ENCODE measurements at places on chromosomes 7 and 10. TPM values are rescaled to one million over a fixed set of nuclear protein-coding genes. Genes with fewer than 3 reads are reported as not detected.

TRIM4 gene
- 68.1 TPM for total RNA-seq

CALN1 gene
- not detected for total RNA-seq

GRCh38 chr10:119737823-119738222, 12.0 kb downstream of the INPP5F start:
- no peaks in the 10 kb centered on the region for H3K36me3 ChIP-seq
- no peak for DNase-seq
- H3K4me3 ChIP-seq, result no peak overlapping the region
- no peaks in the 10 kb centered on the region for H3K27me3 ChIP-seq

DNA sequence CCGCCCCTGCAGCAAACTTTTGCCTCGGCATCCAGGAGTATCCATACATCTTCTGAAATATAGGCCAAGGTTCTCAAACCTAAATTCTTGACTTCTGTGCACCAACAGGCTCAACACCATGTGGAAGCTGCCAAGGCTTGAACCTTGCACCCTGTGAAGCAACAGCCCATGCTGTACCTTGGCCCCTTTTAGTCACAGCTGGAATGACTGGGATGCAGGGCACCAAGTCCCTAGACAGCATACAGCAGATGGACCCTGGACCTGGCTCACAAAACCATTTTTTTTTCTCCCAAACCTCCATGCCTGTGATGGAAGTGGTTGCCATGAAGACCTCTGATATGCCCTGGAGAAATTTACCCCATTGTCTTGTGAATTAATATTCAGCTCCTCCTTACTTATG, 233.8 kb upstream of the KCND2 start:
- no peak overlapping the region for H3K4me3 ChIP-seq
- no peak overlapping the region for H3K27ac ChIP-seq
- H3K27me3 ChIP-seq, result no peaks in the 10 kb centered on the region

- no peaks in the 10 kb centered on the region for H3K27me3 ChIP-seq
- H3K4me1 ChIP-seq, result no peaks in the 10 kb centered on the region
- DNase-seq, result no peak
- H3K36me3 ChIP-seq, result no peaks in the 10 kb centered on the region
These were observed 90.2 kb upstream of the RAB18 start for GRCh38 chr10:27413831-27414348.

DNA sequence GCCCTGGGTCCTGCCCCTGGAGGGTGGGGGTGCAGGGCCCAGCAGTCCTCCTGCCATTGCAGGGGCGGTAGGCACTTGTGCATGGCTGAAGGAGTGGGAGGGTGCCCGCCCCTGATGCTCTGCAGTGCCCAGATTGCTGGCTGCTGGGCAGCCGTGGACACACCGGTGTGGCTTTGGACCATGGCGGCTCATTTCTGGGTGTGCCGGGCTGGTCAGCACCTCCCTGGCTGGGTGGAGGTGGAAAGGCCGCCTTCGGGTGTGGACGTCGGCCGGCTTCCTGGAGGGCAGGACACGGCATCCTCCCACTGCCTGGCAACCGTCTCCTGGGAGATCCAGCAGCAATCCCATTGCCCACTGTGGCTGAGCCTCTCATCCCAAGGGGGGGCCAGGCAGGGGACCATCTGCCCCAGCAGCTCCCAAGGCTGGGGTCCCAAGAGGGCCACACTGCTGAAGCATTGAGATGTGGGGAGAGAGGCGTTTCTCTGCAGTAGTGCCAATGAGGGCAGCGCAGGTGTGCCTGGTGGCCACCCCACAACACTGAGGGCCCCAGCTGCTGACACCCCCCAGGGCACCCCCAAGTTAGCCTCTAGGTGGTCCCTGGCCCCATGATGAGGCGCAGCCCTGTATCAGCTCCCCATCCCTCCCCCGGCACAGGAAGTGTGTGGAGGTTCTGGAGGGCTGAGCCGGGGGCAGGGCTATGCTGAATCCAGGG, 12.9 kb downstream of the TTYH3 start:
- no peak overlapping the region for H3K27ac ChIP-seq
- no peak overlapping the region for H3K4me3 ChIP-seq
- no peaks in the 10 kb centered on the region for H3K27me3 ChIP-seq
